ENCODE measurements at places on chromosomes 5 and 9.
A peak's percentile ranks its signal among the peaks of the same experiment; 100 is the strongest.

DNA sequence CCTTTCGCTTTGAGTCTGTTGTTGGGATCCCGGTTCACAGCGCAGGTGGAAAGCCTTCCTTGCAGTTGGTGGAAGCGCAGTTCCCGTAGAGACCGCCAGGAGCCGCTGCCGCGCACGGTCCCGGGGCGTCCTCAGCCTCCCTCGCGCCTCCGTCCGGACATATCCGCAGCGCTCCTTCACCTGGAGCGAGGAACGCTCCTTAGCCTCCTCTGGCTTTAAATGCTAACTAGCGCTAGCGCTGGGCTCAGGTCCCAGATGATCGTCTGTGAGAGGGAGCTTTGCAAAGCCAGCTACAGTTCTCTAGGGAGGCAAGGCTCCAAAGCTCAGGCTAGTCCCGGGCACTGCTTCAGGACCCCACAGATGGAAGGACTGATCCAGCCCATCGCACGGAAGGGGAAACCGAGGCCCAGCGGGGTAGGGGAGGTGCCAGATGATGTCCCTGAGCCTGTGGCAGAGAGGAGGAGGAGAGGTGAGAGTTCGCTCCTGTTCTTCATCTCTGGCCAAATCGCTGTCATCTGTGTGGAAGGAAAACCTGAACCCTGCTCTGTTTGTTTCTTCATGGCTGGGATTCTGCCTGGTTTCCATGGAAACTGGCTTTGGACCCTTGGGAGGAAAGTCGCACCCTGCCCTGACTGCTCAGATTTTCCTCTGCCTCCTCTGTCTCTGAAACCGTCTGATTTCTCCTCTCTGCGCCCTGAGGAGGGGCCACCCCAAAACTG is 31.4 kb downstream of the COL15A1 start:
- no peaks in the 10 kb centered on the region for H3K27me3 ChIP-seq
- H3K4me1 ChIP-seq: peaks cover 10% of the 10 kb centered on the region
- peak; percentile 71 for DNase-seq
- H3K27ac ChIP-seq: no peak overlapping the region

GRCh38 chr9:36825179-36825578 is 208.9 kb downstream of the PAX5 start:
- DNase-seq: no peak
- no peaks in the 10 kb centered on the region for H3K36me3 ChIP-seq
- H3K27me3 ChIP-seq: no peaks in the 10 kb centered on the region

GRCh38 chr5:151798674-151799073 is 26.9 kb downstream of the G3BP1 start:
- peaks cover 4% of the 10 kb centered on the region for H3K4me1 ChIP-seq
- H3K4me3 ChIP-seq: no peak overlapping the region
- peaks cover 78% of the 10 kb centered on the region for H3K36me3 ChIP-seq
- H3K27ac ChIP-seq: no peak overlapping the region
- no peak for DNase-seq

DNA sequence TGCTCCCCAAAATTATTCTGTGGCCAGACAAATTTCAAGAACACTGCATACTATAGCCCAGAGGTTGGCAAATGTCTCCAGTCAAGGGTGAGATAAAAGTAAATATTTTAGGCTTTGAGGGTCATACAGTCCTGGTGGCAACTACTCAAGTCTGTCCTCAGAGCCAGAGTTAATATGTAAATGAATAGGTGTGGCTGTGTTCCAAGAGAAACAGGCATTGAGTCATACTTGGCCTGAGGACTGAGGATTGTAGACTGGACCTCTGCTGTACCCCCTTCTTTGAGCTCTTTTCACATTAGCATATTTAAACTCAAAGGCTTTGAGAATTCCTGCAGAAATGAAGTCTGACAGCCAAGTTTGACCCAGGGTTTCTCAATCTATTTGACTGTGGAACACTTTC is 129.2 kb upstream of the PTCH1 start:
- DNase-seq: no peak
- no peak overlapping the region for H3K4me3 ChIP-seq
- H3K27me3 ChIP-seq: no peaks in the 10 kb centered on the region
- no peak overlapping the region for H3K27ac ChIP-seq

GRCh38 chr9:121445986-121446385 is 53.7 kb downstream of the GGTA1 start:
- no peaks in the 10 kb centered on the region for H3K36me3 ChIP-seq
- H3K4me1 ChIP-seq: no peaks in the 10 kb centered on the region
- H3K27ac ChIP-seq: no peak overlapping the region
- no peak for DNase-seq
- H3K4me3 ChIP-seq: no peak overlapping the region
